ENCODE measurements at places on chromosomes 5 and 9.

DNA sequence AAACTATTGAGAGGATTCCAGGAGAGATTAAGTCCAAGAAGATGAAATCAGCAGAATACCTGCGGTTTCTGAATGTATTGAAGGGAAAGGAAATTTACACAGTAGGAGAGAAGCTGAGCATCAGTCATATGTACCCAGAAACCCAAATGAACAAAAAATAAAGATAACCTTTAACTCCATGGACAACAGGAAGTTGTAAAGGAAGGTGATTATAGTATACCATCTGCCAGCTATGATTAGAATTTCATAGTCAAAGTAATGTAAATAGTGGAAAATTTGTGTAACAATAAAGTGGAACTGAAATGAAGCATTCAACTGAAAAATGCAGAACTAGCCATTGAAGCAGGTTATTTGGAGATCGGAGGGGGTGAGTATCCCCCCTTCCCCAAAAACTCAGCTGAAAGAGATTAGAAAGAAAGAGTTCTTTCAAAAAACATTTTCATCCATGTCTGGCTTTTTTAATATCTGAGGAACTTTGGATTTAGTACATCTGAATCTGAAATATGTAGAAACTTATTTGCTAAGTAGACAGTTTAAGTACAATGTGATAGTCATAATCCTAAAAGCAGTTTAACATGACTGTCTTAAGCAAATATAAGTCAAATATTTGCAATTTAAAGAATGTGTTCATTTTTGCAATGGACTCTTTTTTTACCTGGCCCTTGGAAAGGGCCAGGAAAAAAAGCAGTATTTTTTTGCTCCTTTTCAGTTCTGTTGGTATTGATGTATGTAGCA lies 58.4 kb downstream of the APC start:
- no peak for DNase-seq

- DNase-seq: no peak
Observed at GRCh38 chr5:165360366-165360765, 1854.9 kb downstream of the MAT2B start.

DNA sequence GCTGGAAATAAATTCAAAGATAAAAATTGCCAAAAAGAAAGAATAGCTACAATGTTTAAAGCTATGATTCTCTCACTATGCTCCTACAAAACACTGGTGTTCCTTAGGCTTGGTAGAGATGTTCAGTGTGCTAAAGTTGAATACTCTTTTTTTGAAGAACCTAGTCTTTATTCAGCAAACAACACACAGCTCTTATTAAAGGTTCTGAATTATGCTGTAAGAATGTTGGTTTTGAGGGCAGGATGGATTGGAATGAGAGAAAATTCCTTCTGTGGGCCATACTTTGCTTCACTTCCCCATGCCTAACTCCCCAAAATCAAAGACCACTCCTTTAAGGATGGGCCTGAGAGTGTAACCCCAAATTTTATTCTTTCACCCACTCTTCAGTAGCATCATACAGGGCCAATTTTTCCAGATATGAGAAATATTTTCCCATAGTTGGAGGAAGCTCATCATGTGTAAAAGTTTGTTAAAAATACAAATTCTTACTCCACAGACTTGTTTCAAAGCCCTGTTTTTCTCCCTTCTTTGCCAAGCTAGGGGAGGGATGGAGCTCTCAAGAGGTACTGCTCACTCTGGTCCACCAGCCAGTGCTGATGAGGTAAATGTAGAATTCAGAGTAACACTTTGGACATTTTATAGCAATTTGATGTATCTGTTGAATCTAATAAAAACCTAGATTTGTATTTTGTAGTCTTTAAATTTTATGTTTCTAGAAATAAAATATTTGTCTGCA lies 99.3 kb downstream of the GDNF start:
- no peak for DNase-seq

DNA sequence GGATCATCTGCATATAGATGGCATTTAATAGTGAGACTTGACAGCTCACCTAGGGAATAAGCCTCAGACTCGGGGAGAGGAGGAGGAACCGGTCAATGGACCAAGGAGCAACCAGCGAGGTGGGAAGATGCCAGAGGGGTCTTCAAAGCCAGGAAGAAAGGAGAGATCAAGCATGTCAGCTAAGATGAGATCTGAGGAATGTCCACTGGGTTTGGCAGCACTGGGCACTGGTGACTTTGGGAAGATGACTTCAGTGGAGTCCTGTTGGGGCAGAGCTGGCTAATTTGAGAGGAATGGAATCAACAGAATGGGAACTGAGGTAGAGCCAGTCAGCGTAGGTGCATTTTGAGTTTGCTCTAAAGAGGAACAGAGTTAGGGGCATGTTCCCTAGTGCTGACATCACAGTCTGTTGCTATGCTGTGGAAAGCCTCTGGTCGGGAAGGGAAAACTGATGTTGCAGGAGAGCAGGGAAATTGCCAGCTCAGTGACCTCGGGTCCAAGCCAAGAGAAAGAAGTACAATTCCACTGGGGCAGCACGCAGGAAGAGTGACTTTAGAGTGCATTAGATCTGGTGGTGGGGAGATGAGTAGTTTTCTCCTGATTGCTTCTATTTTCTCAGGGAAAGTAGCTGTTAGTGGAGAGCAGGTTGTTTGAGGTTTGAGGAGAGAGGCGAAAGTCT lies 56.9 kb downstream of the ZNF618 start:
- DNase-seq: no peak

GRCh38 chr5:147673791-147674190 lies 108.7 kb downstream of the JAKMIP2 start:
- DNase-seq: no peak

- peak; percentile 70 for DNase-seq
Observed at GRCh38 chr5:43484106-43484849, 613 bp upstream of the TMEM267 start.

DNA sequence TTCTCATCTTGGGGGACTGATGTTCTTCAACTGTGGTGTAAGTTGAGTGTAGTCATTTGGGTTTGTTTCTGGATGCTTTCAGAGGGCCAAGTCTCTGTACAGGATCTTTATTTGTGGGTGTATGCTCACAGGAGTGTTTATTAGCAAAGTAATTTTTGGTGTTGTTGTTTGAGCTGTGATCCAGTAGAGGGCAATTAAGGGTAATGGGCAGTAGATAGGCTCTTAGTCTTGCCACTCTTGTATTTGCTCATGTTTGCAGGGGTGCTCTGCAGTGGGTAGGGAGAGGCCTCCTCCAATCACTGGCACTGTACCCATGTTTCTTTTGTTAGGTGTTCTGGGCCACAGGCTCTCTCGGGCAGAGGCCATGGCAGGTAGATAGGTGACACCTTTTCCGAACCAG lies 45.9 kb upstream of the ITGA2 start:
- no peak for DNase-seq

GRCh38 chr5:124408738-124409453 lies 337.5 kb downstream of the ZNF608 start:
- no peak for DNase-seq

DNA sequence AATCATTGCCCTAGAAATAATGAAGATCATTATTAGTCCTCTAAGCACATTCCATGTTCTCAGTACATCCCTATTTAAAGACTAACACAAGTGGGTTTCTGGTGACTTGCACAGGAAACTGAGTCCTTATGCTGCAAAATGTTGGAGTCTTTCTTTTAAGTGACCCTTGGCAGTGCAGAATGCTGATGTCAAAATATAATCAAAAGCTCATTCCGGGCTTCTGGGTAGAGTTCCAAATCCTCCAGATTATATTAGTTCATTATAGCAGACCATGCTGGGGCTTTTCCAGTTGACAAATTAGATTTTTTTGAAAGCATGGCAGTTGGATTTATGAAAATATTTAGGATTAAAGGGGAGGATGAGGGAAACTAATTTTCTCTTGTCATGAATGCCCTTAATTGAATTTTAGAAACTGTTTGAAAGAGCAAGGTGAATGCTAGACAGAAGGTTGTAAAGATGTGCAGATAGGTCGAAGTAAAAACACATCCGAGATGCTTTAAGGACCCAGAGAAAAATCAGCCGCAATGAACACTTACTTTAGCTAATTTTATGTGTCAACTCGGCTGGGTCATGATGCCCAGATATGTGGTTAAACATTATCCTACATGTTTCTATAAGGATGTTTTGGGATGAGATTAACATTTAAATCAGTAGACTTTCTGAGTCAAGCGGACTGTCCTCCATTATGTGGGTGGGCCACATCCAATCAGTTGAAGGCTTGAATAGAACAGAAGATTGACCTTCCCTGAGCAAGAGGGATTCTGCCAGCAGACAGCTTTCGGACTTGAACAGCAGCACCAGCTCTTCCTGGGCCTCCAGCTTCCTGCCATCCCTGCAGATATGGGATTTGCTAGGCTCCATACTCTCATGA lies 88.7 kb downstream of the DAP start:
- no peak for DNase-seq

DNA sequence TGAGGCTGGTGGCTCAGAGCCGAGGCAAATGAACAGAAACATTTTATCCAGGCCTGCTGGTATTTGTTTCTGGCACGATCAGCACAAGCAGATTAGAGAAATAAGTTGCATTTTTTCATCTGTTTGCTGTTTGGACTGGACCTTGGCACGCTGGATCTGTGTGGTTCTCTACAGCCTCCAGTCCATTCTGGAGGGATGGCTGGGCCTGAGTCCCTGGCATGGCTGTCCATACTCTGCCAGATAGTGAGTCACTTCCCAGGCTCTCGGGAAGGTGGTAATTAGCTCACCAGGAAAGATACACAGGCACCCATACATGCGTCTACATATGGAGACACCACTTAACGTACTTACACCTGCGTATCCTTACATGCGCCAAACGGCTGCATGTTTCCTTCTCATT lies 78.6 kb downstream of the SPRY4 start:
- no peak for DNase-seq

GRCh38 chr9:114053246-114054005 lies 24.7 kb downstream of the AMBP start:
- no peak for DNase-seq

DNA sequence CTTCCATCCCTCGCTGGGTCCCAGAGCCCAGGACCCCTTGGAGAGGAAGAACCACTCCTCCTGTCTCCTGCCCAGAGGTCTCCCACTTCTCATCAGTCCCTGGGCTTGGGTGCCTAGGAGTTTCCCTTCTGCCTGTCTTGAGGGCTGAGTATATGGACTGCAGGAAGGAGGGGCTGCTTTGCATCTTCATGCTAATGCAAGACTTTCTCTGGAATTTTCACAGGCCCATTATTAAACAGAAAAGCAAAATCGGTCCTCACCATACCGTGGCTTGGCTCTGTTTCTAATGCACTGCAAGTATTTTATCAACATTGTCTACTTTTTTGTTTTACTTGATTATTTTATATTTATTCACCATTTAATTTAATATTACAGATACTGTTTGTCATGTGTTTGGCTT lies 34.5 kb downstream of the TRIO start:
- no peak for DNase-seq

DNA sequence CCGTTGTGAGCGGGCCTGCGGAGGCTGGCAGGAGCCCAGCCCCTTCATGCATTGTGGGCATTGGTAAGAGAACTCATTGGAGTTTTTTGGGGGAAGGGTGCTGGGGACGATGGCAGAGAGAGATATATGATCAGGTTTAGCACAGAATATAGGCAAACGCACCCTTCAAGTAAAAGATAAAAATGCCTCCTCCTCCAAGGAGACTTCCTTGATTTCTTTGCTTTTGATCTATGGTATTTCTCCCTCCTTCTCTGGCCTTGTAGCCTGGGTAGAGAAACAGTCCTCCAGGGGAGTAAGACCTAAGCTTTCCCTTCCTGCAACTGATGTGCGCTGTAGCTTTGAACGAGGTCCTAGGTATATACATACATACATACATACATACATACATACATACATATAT lies 960 bp upstream of the PPARGC1B start:
- DNase-seq: no peak

- DNase-seq: no peak
Observed at GRCh38 chr9:136622538-136622948, 40.2 kb upstream of the EGFL7 start.

DNA sequence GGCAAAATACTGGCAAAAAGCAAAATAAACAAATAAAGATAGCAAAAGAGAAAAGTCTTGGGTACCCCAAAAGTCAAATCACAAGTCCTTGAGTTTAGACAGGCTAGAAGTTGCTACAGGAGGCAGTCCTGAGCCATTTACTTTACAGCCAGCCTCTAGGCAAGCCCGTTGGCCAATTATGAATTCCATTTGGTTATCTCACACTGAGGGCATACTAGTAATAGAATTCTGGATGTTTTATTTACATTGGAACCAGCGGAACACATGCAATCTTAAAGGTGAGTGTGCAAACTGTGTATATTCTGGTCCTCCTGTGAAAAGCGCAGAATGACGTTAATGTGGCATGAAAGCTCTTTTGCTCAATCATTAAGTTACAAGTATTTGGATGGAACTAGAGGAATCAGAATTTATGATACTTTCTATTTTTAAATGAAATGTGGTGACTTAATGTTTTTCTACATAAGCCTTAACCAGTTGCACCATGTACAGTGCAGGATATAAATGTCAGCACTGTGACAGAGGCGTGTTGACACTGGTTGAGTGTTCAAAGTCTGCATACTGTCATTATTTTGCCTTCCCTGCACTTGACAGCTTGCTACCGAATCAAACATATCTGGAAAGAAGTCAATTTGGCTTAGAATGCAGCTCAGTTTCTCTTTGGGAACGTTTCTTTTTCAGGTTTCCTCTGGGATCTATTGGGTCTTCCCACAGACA lies 7.9 kb downstream of the GDNF start:
- DNase-seq: no peak

- no peak for DNase-seq
Observed at GRCh38 chr5:132225165-132226032, 2.3 kb downstream of the P4HA2 start.

DNA sequence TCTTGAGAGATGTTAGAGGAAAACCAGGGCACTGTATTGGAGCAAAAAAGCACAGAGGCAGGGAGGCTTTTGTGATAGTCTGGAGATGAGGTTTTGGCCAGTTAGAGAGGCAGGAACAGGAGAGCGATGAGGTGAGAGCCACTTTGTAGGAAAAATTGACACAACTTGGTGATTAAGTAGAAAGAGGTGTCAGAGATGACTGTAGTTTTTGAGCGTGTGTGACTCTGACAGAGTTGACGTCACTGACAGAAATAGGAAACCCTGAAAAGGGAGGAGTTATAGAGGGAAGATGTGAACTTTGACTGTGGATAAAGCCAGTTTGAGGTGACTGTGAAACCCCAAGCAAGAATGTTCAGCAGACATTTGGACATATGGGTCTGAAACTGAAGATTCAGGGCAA lies 15.7 kb downstream of the NFX1 start:
- no peak for DNase-seq

DNA sequence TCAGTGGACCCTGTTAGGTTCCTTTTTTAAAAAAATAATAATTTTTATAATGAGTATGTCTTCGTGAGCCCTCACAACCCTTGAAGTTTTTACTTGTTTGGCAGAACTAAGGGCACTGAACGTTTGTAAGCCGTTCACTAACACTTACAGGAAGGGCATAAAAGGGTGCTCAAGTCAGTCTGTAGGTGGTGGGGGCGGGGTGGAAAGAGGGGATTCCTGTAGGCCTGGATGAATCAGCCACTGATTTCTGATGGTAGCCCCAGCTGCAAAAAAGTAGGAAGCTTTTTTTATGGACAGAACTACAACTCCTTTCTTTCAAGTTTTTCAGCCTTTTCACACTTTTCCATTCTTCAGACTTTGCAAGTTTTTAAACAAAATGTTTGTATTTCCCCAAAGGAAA lies 35.8 kb downstream of the PIK3R1 start:
- no peak for DNase-seq
